Mesenteric fat pad (tissue), 1 donor: ENCODE measurements at places on chromosomes 5 and 9. TPM values are rescaled to one million over a fixed set of nuclear protein-coding genes. Genes with fewer than 3 reads are reported as not detected.

The EIF4E1B gene
- total RNA-seq: not detected

The BRD3 gene
- total RNA-seq: 28.6 TPM

The TAF11L13 gene
- total RNA-seq: not detected

The PCDHB13 gene
- 2.8 TPM for total RNA-seq

DNA sequence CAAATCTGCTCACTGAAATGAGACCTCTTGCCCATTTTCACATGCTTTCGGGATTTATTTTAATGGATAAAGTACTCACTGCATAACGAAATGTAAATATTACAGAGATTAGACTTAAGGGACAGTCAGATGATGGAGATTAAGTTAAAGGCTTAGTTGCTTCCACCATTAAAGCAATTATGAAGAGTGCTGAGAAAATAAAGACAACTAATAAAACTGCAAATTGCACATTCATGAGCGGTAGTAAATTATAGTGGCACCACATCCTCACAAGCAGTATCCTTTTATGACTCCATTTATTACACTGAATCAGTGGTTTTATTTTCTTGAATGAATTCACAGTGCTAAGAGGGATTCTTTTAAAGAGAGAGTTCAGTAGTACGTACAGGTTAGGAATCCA, 76.2 kb upstream of the TMED7 start:
- DNase-seq: no peak

- DNase-seq: no peak
Measured at GRCh38 chr5:115599502-115599901, 2.8 kb downstream of the TICAM2 start.

DNA sequence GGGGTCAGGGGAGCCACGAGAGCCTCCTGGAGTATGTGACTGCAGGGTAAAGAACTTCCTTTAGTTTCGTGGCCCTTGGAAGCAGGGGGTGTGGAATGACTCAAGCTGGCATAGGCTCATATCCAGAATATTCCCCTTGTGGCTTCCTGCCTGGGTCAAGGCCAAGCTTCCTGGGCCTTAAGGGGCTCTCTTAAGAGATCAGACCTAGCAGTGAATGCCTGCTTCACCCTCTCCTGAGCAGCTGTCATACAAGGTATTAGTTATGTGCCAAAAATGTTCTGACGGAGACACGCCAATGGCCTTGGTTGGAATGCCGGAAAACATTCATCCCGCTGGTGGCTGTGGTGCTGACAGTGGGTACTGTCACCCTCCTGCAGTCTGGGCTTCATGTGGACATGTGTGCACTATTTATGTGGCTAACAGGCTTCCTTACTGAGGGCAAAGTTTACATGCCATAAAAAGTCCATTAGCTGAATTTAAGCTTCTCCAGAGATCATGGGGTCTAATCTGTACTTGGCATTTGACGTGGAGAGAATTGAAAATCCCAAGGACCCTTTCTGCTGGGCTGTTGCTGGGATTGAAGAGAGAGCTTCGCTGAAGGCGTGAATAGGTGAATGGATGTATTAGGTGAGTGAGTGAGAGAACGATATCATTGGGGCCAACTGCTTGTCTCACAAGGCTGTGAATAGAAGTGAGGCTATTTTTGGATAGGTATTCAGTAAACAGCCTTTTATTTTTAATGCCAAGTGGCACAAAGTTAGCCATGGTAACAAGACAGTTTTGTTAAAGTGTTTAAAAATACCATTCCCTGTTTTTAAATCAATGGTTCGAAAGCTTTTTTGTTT, 156.8 kb downstream of the MACROH2A1 start:
- peak; percentile 55 for DNase-seq

DNA sequence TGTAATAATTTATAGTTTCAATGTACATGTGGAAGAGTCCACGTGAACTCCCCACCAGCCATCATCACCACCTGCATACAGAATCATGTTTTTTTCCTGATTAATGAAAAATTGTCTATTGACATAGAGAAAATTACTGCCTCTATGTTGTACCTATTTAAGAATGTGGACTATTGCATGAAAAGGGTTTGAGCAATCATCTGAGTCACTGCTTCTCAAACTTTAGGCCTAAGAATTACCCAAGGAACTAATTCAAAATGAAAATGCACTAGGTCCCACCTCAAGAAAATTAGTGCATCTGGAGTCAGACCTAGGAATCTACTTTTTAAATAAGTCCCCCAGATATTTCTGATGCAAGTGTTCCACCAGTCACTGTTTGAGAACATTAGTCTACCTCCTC, 709.3 kb downstream of the MAT2B start:
- DNase-seq: no peak

- no peak for DNase-seq
Measured at GRCh38 chr5:154478752-154479159, 729 bp upstream of the HAND1 start.

DNA sequence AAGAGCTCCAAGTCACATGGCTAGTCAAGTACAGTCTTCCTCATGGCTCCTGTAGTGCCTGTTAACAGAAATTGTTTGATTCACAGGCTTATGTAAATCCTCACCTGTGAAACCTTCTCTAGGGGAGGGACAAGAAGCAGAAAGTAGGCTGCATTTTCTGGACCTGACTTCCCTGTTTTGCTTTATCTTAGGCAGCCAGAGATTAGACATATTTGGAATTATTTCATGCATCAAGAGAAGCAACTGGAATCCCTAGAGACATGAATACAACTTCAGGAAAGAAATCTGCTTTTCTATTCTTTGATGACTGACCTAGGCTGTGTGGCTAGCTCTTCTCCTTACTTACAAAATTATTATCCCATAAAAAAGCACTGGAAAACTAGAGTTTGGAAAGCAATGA, 52.3 kb downstream of the CAST start:
- DNase-seq: no peak

DNA sequence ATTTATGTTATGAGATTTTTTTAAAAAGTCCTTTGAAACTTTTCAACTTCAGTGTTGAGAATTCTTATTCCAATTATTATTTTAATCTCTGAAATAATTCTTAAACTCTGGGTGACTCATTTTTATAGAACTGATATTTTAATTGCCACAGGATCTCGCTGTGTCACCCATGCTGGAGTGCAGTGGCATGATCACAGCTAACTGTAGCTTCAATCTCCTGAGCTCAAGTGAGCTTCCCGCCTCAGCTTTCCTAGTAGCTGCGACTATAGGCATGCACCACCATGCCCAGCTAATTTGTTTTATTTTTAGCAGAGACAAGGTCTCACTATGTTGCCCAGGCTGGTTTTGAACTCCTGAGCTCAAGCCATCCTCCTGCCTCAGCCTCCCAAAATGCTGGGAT, 41.0 kb downstream of the DIMT1 start:
- DNase-seq: no peak
